ENCODE measurements at places on chromosomes 12 and 14. TPM values are rescaled to one million over a fixed set of nuclear protein-coding genes. Genes with fewer than 3 reads are reported as not detected.
A peak's percentile ranks its signal among the peaks of the same experiment; 100 is the strongest.

The SERPINA4 gene
- total RNA-seq, result not detected

The NGB gene
- not detected for total RNA-seq

The HOTAIR gene
- not detected for total RNA-seq

DNA sequence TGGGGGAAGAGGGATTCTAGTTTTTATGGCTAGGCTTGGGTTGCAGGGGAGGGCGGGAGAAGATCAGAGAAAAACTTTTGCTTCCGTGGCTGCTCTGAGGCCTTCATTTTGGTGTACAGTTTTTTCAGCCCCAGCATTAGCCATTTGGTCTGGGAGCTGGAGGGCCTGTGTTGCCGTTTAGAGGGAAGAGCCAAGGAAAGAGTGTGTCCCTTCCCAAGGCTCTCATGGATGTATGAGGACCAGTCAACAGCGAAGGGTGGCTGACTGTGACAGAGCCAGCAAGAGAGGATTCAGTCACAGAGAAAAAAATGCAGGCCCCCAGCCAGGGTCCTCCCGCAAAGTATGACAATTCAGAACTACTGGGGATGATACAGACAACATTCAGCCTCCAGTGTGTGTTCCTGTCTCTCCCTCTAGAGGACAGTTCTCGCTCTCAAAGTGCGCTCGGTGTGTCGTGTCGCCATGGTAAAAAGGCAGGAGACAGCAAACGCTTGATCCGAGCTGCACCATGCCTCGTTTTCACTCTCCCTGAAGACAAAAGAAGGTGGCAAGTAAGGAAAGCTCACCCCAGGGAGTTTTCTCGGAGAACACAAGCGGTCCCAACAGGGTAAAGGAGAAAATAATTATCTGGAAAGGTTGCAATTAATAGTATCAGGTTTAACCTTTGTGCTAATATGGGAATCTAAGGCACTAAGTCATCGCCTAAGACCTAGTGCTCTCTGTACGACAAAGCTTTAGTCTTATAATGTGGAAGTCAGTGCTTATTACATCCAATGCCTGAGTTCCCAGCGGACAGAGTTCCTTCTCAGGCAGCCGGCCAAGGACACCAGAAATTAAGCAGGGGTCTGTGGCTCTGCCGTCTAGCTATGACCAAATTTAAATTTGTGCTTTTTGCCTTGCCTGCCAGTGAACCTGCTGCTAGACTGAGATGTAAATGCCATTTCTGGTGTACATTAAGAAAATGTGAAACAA lies 157.3 kb upstream of the PLXNC1 start:
- no peak for DNase-seq

GRCh38 chr12:66733839-66734238 lies 55.0 kb upstream of the GRIP1 start:
- no peak for DNase-seq

- DNase-seq, result no peak
These were observed 896 bp downstream of the EID3 start for GRCh38 chr12:104304261-104305009.

The MARCHF9 gene
- 24.7 TPM for total RNA-seq

DNA sequence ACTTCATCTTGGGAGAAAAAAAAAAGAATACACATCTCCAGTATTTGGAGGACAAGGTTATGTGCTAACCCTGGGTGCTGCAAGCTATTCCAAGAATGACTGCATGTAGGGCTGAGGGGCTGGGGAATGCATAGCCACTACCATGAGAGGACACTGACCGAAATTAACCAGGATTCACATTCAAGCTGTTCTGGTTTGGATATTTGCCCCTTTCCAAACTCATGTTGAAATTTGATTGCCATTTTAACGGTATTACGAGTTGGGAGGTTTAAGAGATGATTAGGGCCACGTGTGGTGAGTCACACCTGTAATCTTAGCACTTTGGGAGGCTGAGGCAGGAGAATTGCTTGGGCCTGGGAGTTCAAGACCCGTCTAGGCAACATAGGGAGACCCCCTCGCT lies 18.5 kb upstream of the MARK3 start:
- DNase-seq, result no peak

GRCh38 chr14:74490486-74490885 lies 2.6 kb downstream of the NPC2 start:
- DNase-seq, result no peak

- no peak for DNase-seq
These were observed 456.9 kb upstream of the TMEM132C start for GRCh38 chr12:127810041-127810440.

DNA sequence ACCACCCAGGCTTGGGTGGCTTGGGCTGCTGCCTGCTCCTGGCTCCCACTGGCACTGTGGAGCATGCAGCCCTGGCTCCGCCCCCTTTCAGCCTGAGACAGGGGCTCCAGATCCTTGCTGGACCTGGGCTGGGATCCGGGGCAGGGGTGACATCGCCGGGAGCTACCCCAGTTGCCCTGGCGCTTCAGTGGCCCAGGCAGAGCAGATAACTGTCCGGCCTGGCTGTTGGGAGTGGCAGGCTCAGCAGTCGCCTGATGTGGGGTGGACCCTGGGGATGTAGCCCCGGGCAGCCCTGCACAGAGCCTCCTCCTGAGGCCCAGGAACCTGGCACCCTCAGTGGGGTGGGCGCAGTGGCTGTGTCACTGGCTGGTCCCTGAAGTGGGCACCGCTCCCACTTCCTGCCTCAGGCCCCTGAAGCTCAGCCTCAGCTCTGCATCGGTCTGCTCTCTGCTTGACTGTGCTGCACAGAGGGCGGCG lies 57.9 kb downstream of the FUT8 start:
- no peak for DNase-seq

- no peak for DNase-seq
These were observed 35.6 kb downstream of the BMP4 start for GRCh38 chr14:53921027-53921426.

The PTGER2 gene
- total RNA-seq, result 54.1 TPM

GRCh38 chr14:63452796-63453195 lies 90.4 kb downstream of the PPP2R5E start:
- DNase-seq, result no peak

The TMTC1 gene
- total RNA-seq, result 1.4 TPM

DNA sequence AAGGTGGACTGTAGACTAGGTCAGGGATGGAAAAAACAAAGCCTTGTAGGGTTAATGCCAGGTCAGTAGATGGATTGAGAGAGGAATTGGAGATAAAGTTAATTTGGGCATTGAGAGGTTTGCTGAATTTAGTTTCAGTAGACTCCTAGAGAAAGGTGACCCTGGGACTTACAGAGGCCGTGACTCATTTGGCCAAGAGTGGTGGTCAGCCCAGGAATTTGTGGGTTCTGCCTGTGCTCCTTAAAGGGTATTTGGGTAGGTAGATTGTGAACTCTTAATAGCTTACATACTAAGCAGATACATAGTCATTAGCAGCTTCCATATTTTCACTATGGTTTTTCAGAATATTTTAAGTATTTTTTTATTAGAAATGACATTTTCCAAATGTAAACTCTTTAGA lies 21.8 kb downstream of the PLEKHA5 start:
- no peak for DNase-seq

- no peak for DNase-seq
These were observed 6.0 kb upstream of the ATP23 start for GRCh38 chr12:57935331-57935730.

DNA sequence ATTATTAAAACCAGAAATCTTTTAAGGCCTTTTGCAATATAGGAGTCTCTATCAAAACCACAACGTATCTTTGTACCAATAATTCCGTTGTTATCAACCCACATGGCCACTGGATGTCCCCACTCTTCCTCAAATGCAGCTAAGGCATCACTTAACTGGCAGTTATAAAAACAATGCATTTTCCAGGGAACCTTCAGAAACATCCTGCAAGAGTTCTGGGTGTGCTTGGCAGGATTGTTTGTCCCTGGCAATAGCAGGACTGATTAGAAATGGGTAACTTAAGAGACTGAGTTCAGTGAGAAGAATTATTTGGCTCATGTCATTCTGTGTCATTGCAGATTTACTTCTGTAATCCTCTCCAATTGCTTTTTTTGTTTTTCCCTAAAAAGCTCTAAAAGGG lies 112.0 kb downstream of the SLC15A5 start:
- no peak for DNase-seq

The STX2 gene
- total RNA-seq, result 19.6 TPM

- no peak for DNase-seq
These were observed 227.3 kb downstream of the DPF3 start for GRCh38 chr14:72666610-72667009.

The UBR7 gene
- 32.9 TPM for total RNA-seq

The IFI27L1 gene
- 27.7 TPM for total RNA-seq

The KCNC2 gene
- not detected for total RNA-seq

DNA sequence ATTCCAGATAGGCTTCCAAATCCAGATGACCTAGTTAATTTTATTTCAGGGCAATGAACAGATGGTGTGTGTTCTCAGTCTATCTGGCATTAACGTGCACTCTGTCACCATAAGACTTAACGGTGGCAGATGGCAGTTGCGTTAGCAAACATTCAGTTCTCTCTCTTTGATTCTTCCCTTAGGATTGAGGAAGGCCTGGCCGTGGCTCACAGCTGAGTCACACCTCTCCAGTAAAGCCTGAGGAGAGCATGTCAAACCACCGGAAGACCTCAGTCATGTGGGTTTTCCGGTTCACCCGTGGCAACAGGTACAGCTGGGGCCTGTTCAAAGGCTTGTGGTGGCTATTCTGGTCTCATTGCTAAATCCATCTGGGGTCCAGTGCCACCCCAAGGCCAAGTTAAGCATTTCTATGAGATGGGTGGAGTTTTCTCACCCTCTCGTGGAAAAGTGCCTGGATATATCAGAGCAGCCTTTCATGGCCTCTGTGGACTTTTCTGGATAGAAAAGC lies 545.1 kb upstream of the ATP2B1 start:
- peak; percentile 22 for DNase-seq

- DNase-seq, result no peak
These were observed 30.7 kb downstream of the SNRNP35 start for GRCh38 chr12:123488539-123489230.

DNA sequence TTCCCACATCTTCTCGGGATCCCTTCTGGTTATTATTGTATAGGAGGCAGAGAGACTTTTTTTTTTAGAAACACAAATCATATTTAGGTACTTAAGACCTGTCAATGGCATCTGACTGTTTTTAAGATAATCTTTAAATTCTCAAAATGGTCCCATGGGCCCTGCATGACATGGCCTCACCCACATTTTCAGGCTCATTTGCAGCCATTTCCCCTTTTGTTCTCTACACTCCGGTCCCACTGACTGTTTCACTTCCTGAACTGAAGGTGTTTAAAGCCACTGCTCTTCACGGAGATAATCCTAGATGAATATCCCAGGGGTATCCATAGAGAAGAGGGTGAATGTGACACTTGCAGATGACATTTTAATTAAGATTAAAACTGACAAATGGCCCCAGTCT lies 12.3 kb upstream of the C12orf71 start:
- no peak for DNase-seq

DNA sequence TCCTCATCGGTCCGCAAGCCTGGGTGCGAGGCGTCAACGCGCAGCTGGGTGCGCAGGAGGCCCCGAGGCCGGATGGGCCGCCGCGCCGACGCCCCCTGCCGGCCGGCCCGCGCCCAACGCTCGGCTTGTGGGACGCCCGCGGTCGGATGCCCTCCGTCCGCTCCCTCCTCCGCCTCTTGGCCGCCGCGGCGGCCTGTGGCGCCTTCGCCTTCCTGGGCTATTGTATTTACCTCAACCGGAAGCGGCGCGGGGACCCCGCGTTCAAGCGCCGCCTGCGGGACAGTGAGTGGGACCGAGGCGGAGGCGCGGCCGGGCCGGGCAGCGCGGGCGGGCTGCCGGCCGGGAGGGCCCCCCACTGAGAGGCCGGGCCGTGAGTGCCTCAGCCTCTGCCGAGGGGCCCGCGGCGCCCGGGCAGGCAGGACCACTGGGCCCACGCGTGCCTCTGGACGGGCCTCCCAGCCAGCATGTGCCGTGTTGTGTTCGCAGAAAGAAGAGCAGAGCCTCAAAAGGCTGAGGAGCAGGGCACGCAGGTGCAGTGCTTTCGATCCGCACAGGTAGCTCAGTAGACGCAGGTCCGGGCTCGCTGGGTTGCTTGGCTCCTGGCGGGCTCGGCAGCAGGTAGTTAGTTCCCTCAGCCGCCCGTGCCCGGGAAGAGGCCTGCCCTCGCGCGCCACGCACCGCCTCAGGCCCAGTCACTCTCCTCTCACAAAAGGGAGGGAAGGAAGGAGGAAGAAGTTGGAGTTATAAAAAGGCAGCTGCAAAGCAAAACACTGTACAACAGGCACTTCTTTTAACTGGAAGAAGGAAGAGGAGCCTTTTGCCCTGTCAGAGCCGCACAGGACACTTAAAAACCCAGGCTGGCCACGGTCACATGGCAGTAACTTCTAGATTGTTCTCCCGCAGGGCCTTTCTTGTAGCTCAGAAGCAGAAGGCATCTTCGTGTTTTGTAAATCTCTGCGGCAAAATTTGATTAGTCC lies at the start of gene TOMM20L:
TOMM20L (plus strand) TSS at position 119 of the 977 bp plus-strand sequence; CDS start at position 147, 28 bp downstream.
- DNase-seq, result peak; percentile 67

GRCh38 chr12:54172168-54172567 lies 16.6 kb downstream of the SMUG1 start:
- DNase-seq, result no peak

The CEBPE gene
- not detected for total RNA-seq

DNA sequence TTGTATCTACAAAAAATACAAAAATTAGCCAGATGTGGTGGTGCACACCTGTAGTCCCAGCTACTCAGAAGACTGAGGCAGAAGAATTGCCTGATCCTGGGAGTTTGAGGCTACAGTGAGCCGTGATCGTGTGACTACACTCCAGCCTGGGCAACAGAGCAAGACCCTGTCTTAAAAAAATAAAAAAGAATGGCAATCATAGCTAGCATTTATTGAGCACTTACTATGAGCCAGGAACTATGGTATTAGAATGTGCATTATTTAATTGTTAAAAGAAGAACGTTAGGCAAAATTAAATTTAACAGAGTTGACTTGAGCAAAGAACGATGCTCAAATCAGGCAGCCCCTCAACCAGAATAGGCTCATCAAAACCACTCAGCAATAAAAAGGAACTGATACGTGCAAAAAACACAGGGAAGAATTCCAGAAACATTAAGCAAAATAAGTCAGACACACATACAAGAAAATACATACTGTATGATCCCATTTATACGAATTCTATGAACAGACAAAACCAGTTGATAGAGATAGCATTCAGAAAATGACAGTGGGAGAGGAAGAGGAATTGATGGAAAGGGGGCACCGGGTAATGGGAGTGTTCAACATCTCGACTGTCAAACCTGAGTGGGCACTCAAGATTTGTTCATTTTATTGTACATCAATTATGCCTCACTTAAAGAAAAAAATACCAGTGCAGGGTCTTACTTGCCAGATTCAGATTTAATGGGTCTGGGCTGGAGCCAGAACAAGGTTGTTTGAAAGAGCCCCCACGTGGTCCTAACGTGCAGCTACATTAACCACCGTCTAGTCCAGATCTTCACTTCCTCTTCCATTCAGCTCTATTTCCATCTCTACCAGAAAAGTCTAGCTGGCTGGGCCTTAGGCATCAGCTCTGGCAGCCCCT lies 8.0 kb downstream of the SCNN1A start:
- no peak for DNase-seq

DNA sequence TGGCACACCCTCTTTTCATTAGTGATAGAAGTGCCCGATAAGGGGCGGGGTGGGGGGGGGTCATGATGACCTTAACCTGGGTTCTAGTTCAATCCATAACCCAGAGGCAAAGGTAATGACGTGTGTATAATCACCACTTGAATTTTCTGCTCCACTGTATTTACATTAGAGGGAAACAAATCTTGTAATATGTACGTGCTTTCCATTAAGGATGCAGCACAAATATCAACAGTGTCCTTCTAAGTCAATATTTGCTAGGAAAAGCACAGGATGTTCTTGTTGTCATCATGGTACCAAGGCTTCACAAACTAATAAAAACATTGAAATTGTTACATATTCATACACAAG lies 121.2 kb upstream of the SLC38A2 start:
- no peak for DNase-seq

Measured in activated T-helper 2 cell treated with anti-CD3 and anti-CD28 coated beads, Interferon-gamma antibody, Interleukin-2, Interleukin-4, amounts not matched to agents 10 μg/mL and 5 μg/mL and 100 μg/mL, durations not matched to agents 14 hours and 24 hours and 36 hours (primary cell).